ENCODE measurements at places on chromosomes 12 and 14.

- DNase-seq, result no peak
These were observed 47.5 kb downstream of the NOS1 start for GRCh38 chr12:117313926-117314325.

- DNase-seq, result no peak
These were observed 60.5 kb downstream of the NUMB start for GRCh38 chr14:73397810-73398209.

- DNase-seq, result no peak
These were observed 408.2 kb downstream of the DPF3 start for GRCh38 chr14:72485695-72486094.

GRCh38 chr12:8847435-8847834, 25.0 kb downstream of the A2ML1 start:
- no peak for DNase-seq

DNA sequence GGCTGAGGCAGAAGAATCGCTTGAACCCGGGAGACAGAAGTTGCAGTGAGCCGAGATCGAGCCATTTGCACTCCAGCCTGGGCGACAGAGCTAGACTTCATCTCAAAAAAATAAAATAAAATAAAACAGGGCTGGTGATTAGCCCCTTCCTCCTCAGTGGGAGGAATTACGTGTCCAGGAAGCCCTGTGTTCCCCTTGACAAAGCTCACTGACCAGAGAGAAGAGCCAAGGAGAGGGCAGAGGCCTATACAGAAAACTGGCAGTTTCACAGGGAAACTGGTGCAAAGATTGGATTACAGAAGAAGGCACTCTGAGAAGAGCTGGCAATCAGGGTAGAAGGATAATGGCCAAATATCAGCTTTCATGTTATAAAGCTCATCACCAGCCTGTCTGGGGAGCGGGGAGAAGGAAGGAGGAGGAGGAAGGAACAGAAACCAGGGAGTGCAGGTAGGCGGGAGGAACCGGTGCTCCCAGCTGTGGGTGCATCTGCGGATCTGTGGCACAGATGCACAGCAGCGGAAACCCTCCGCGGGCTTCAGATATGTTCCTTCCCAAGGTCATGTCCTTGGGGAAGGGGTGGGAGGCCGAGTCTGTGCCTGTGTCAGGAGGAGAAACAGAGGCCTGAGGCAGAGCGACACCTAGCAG, 6.7 kb downstream of the RAB15 start:
- DNase-seq, result no peak

DNA sequence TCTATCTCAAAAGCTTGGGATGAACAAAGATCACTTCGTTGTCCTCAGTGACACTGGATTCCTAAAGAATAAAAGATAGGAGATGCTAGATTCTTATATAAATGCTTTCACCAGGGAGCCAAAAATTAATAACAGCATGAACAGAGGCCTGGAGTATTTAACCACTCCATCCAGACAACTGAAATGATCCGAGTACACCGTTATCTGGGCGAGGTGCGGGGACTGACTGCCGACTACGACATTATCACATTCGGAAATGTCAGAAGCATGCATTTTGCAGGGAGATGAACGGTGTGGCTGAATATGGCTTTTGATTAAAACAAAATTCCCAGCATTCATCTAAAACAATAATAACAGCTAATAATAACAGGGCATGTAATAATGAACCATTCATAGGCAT, 56.6 kb downstream of the TRPV4 start:
- DNase-seq, result no peak

GRCh38 chr12:88419794-88420193, 160.5 kb downstream of the KITLG start:
- DNase-seq, result no peak

- DNase-seq, result no peak
These were observed 29.2 kb downstream of the GNS start for GRCh38 chr12:64729909-64730587.

GRCh38 chr12:88092771-88093170, 49.1 kb downstream of the CEP290 start:
- no peak for DNase-seq

DNA sequence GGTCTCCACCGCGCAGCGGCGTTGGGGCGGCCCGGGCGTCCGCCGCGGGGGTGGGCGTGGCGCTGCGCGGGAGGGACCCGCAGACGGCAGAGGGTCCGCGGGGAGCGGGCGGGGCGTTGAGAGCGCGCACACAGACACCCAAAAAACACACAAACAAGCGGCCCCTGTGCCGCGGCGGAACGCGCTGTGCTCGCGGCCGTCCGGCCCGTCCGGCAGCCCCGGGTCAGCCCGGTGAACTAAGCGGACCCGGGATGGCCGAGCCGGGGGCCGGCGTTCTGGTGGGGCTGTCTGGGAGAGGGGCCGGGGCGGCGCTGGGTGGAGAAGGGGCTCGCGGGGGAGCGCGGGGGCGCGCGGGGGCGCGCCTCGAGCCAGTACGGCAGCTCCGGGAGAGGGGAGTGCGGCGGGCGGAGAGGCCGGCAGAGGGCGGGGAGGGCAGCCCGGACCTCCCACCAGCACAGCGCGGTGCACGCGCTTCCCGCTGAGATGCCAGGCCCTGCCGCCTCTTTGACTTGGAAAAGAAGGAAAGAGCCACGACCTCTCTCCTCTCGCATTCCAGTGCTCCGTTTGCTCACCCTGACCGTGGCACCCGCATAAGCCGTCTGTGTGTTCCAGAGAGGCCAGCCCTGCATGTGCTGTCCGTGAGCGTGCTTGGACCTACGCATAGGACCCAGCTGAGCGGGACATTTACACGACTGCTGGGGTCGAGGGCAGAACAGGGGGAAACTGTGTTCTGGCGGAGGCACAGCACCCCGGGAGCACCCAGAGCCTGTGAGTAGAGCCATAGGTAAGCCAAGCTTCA, 10.3 kb downstream of the SLC6A12 start:
- DNase-seq, result no peak

GRCh38 chr14:58864751-58865513, 227.2 kb downstream of the DACT1 start:
- no peak for DNase-seq

DNA sequence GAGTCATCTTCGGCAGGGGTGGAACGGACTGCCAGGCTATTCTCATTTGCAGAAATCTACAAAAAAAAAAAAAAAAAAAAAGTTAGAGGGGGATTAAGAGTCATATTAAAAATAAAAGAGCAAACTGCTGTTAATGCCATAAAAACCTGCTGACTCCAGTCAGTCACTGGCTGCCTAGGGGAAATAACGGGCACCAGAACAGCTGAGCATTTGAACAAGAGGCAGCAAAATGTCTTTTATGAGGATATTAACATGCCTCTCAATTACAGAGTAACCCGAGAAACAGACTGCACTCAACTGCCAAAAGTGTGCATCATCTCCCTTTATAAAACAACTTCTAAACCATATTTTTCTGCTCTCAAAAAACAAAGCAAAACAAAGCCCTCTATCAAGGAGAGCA, 28.7 kb upstream of the CERS5 start:
- DNase-seq, result no peak

Data from stimulated activated CD4-positive, alpha-beta T cell treated with anti-CD3 and anti-CD28 coated beads, Interleukin-1b, Interleukin-23, amount 100 ng/mL, for 1 hour (primary cell).